ENCODE measurements at places on chromosomes 5 and 9.
A peak's percentile ranks its signal among the peaks of the same experiment; 100 is the strongest.

DNA sequence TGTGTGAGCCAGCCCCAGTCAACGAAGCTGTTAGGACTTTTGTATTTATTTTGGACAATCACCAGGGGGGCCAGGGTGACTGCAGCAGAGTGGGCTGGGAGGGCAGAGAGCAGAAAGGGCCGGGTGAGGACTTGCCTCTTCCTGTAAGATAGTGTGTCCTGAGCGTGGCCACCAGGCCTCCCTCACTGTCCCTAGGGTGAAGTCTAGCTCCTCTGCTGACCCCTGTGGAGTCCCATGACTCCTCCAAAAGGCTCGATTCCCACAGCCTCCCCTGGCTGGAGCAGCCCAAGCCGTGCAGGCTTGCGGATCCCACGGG lies 147.8 kb downstream of the RXRA start:
- DNase-seq: peak; percentile 61

DNA sequence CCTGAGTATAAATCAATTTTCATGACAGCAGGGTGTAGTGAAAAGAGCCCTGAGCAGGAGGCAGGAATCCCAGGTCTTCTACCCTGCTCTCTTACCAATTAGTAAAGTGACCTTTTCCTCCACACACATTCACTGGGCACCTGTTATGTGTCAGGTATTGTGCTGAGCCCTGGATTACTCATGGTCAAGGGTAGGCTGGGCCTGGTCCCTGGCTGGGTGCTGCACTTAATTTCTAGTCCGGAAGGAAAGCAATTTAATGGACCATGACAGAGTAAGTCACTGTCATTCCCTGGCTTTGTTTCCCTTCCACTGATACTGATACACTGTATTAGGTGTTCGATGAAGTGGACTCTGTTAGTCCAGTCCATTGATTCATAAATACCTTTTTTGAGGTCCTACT lies 29.1 kb upstream of the BRINP1 start:
- DNase-seq: no peak

GRCh38 chr5:178588769-178589168 lies 1.4 kb downstream of the COL23A1 start:
- no peak for DNase-seq

- DNase-seq: no peak
Measured at GRCh38 chr5:131627207-131627865, 7.7 kb downstream of the RAPGEF6 start.

DNA sequence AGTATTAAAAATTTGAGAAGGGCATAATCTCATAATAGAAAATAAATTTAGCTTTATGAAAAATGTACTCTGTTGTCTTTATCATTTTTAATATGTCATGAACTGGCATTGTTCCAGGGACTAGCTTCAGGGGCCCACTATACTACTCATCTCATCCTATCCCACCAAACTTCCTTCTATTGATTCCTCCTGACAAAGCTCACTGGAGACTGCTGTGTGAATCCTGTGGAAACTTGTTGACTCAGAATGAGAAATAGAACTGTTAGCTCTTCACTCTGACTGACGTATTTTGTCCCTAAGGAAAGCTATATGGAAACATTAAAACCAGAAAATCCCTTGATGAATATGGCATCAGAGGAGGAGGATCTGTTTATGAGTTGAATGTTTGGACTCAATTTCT lies 29.8 kb upstream of the BNIP1 start:
- no peak for DNase-seq

GRCh38 chr9:112540800-112541199 lies 54.2 kb downstream of the KIAA1958 start:
- DNase-seq: no peak

- DNase-seq: no peak
Measured at GRCh38 chr9:120677965-120678364, 36.3 kb downstream of the MEGF9 start.

DNA sequence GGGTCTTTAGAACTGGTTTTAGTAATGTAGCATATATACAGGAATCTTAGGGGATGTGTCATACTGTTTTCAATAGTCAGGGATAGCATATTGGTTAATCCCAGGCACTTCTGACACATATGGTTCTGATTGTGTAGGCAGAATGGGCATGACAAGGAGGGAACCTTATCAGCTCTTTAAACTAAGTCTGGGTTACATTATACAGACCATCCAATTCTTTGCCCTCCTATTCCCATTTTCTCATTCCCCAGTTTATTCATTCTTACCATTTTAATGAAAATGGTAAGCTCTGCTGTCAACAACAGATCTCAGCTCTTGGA lies 85.1 kb downstream of the NDUFAF2 start:
- no peak for DNase-seq

DNA sequence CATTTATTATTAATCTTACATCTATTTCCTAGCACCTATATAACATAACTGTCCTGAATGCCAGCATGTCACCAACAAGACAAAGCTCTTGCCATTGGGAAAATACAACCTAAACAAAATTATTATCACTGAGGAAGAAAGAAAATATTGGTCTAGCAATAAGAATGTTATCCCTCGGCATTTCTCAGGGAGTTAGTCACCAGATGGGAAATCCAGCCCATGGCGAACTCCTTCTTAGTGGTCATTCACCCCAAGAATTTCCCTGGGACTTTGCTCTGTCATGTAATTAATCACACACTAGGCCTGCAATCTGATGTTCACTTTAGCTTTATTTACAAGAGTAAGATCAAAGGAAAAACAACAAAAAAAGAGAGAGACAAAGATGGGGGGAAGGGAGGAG lies 56.1 kb upstream of the TAS2R1 start:
- DNase-seq: no peak

- DNase-seq: no peak
Measured at GRCh38 chr5:112390327-112390726, 28.8 kb downstream of the EPB41L4A start.

GRCh38 chr9:80049096-80049782 lies 477.5 kb downstream of the TLE4 start:
- DNase-seq: no peak

GRCh38 chr9:108837530-108837929 lies 18.3 kb downstream of the ACTL7B start:
- DNase-seq: no peak

GRCh38 chr9:113566016-113566711 lies 102.6 kb downstream of the RGS3 start:
- no peak for DNase-seq

DNA sequence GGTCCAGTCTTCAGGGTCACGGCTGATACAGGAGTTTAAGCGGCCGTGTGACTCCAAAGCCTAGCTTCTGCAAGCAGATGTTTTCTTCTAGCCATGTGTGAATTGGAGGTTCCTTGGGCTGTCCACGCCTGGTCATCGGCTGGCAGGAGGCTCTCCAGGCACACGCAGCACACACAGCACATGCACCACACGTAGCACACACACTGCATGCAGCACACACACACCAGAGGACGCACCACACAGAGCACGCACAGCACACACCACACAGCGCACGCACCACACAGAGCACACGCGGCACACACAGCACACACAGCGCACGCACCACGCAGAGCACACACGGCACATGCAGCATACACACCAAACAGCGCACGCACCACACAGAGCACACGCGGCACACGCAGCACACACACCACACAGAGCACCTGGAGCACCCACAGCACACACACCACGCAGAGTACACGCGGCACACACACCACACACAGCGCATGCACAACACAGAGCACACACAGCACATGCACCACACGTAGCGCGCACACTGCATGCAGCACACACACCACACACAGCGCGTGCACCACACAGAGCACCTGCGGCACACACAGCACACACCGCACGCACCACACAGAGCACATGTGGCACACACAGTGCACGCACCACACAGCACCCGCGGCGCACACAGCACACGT lies 234.3 kb downstream of the FANCC start:
- DNase-seq: no peak

DNA sequence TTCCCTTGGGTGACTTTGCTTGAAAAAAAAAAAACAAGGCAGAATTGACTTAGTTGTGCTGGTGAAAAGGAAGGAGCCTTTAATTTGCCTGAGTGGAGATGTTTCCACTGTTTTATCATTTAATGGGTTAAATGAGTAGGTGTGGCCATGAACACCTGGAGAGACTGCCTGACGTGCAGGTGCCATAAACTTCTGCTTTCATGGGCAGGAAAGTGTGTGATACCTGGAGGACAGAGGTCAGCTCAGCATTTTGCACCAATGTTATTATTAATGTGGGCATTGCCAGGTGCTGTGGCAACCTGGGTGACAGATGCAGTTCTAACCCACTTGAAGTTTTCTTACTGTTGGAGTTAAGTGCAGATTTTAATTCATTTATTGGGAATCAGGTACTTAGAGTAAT lies 145.4 kb downstream of the CD180 start:
- DNase-seq: no peak

GRCh38 chr5:1817261-1818043 lies 16.2 kb downstream of the NDUFS6 start:
- DNase-seq: no peak

DNA sequence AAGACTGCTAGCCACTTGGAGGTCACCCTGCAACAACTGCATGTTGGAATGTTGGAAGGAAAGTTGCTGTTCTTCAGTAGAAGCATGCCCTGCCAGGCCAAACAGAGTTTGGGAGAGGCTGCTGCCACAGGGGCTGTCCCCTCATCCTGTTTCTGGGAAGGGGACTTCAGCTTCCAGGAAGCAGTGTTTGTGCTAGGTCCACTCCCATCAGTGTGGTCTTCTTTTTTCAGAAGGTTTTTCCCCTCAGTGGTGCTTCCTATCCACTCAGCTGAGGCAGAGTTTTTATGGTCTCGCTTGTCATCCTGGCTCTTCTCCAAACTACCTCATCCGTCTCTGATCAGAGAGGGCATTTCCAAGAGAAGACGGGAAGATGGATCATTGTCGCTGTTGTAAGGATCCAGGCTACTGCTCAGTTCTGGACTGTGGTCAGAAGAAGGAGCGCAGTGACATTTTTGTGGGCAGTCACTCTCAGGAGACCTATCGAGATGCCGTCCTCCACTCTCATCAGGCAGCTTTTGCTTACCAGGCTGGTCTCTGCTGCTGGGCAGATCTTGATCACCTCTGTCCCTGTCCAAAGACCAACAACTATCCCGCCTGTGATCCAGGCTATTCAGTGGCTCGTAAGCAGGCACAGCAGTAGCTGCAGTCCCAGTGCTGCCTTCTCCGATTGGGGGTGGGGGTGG lies 97.8 kb upstream of the C5orf63 start:
- DNase-seq: no peak

DNA sequence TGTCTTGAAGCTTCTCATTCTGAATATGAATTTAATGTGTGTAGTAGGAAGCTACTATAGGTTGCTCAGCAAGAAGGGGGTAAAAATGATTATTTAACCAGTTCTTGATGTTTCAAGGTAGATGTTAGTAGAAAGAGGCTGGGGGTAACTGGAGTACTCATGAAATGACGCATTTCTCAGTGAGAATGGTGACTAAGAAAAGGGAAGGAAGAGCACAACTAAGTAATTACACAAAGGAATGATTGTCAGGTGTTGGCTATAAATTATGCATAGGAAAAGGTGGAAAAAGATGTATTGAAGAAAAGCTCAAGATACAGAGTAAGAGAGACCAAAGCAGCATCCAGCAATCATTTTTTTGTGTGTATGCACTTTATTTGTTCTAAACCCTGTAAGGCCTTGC lies 1.4 kb upstream of the PSIP1 start:
- DNase-seq: no peak

DNA sequence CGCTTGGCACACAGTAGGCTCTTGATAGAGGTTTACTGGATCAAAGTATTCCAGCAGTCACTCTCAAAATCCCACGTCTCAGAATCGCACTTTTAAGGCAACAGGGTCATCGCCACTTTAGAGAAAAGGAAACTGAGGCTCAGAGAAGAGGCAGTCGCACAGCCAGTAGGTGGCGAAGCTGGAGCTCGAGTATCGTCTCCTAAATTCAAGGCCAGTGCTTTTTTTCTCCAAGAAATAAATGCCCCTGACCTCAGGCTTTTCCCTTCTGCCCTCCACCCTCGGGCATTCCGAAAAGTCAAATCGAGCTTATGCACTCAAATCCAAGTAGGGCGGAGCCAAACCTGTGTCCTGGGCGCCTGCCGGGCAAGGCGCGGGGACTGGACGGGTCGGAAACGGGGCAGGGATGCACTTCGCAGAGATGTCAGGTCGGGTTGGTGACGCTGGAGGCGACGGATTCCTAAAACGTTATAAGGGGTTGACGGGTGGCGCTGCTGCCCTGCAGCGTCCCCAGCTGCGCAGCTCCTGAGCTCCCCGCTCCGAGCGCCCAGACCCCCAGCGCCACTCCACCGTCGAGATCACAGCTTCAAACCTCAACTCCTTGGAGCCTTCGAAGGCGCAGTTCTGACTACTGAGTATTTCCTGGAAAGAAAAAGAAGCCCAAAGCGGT lies 4.7 kb upstream of the FOXB2 start:
- DNase-seq: no peak

GRCh38 chr5:15704397-15704947 lies 204.5 kb downstream of the FBXL7 start:
- DNase-seq: no peak

DNA sequence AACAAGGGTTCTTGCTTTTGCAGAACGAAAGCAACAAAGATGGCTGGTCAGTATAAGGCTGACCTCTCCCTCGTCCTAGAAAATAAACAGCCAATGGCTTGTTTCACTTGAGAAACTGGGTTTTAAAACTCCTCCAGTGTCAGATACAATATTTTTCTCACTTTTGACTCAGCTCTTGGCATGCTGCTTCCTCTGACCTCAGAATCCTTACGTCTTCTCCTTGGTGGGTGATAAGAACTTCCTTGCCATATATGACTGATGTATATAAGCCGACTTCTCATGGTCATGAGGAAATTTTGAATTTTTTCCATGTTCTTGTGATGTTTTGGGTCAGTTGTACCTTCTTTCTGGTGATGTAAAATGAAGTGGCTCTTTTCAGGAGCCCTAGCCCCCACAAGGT lies 3.8 kb downstream of the ZNF618 start:
- DNase-seq: no peak

- no peak for DNase-seq
Measured at GRCh38 chr9:132782037-132782436, 96.0 kb downstream of the AK8 start.

DNA sequence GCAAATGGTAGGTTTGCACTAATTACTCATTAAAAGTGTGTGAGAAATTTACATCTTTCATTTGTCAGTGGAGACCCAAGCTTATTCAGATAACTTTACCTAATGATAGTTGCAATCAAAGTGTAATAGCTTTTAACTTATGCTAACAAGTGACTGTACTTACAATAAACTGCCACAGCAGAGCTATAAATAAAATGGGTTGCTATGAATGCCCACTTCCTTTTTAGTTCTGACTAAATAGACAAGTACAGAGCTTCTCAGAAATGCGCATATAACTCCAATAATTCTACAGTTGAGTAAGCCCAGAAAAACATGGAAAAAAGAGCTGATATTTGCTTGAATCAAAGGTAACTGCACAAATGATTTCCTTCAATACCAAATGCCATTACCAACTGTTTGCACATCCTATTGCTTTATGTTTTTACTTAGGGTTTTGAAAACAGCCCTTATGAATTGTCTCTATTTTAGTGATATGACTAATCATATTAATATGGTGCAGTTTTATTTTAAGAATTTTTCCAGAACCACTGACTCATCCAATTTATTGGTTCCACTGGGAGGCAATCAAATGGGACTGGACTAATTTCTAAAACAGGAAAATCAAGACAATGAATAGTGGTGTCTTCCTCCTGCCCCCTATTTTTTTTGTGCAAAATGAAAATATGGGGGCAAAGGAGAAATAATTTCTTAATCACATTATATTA lies 84.1 kb downstream of the PPP2R2B start:
- DNase-seq: no peak

- no peak for DNase-seq
Measured at GRCh38 chr9:134655586-134656333, 14.2 kb downstream of the COL5A1 start.
